ENCODE measurements at places on chromosomes 6 and 20.

DNA sequence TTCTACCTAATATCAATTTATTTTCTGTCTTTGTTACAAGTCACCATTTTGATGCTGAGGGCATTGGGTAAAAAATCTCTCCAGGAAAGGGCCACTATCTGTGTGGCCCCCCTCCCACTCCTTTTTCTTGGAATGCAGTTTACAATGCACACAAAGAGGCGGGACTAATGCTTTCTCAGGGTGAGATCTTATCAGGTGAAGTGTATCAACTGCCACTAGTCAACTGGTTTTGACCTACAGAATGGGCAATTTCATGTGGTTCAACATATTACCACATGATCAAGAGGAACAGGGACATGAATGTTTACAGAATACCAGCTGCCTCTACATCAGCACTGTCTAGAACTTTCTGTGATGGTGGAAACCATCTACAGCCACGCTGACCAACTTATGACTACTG, 3.7 kb downstream of the RRBP1 start:
- no peak for DNase-seq

- DNase-seq: no peak
Measured at GRCh38 chr6:122207794-122208193, 191.7 kb upstream of the HSF2 start.

GRCh38 chr20:11235058-11235457, 561.3 kb upstream of the JAG1 start:
- DNase-seq: no peak

- peak; percentile 6 for DNase-seq
Measured at GRCh38 chr6:127813699-127814027, 87.2 kb downstream of the THEMIS start.

DNA sequence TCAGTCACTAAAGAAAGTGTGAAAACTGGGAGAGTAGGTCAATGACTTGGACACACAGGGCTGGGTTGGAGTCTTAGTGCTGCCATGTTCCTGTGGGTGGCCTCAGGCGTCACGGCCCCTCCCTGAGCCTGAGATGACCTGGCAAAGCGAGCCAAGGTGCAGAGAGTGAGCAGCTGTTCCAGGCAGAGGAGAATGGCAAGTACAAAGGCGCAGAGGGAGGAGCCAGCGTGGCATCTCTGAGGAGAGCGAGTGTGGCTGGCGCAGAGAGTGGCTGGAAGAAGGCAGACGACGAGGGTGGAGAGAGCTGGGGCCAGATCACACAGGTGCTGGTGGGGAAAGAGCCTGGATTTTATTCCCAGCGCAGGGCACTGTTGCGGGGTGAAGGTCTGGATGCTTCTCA, 20.6 kb upstream of the CHMP4B start:
- no peak for DNase-seq

DNA sequence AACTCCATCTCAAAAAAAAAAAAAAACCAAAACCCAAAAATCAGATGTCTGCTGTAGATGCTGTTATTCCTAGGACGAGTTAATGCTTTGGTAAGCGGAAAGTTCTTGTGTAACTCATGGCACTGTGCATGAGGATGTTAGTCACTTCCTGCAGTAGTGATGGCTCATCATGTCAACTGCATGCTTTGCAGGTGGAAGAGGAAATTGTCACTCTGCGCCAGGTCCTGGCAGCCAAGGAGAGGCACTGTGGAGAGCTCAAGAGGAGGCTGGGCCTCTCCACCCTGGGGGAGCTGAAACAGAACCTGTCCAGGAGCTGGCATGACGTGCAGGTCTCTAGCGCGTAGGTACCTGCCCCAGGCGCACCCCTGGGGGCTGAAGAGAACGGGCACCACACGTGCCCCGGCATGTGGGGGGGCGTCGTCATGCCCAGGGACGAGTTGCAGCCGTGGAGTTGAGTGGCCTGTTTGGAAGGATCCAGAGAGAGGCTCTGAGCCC, 8.5 kb downstream of the TPD52L2 start:
- DNase-seq: peak; percentile 44

- DNase-seq: peak; percentile 19
Measured at GRCh38 chr6:119148098-119148824, 69.8 kb upstream of the FAM184A start.

DNA sequence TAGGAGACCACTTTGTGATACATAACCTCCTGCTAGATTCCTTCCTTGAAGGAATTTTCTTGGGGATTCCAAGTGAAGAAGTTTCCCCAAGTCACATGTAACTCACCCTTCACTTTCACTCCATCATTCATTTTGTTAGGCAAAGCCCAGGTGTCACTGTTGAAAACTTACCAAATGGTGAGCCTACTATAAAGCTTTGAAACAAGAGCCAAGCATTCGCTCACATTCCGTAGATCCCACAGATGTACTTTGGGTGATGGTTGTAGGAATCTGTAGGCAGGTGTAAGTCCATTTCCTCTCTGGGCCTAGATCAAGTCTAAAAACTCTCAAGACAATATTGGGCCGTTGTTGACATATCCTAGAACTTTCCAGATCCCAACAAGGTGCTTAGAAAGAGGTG, 74.1 kb downstream of the PRDM1 start:
- DNase-seq: no peak

DNA sequence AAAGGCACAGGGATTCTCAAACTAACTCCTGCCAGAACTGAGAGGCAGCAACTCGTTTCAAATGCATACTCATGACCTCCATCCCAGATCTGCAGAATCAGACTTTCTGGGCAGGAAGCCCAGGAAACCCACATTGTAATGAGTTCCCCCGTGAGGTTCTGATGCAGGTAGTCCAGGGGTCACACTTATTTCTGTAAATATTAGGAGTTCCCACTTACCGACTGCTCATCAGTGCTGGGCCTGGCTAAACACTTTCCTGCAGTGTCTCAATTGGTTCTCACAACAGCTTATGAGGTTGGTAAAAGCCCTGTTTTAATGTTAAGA, 11.6 kb downstream of the DUSP15 start:
- no peak for DNase-seq

DNA sequence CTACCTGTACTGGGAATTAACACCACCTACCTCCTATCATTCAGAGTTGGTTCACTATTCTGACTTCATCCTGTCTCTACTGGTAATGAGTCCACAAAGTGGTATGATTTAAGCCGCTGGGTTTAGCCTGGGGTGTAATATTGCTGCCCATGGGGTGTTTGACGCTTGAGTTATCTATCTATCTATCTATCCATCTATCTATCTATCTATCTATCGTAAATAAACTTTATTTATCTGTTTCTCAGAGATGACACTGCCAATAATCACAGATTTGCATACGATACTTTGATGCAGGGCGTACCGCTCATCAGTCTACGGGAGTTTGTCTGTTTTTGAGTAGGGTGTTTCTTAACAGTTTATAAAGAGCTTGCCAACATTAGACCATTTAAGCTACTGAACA, 73.6 kb upstream of the ZNF184 start:
- DNase-seq: no peak

DNA sequence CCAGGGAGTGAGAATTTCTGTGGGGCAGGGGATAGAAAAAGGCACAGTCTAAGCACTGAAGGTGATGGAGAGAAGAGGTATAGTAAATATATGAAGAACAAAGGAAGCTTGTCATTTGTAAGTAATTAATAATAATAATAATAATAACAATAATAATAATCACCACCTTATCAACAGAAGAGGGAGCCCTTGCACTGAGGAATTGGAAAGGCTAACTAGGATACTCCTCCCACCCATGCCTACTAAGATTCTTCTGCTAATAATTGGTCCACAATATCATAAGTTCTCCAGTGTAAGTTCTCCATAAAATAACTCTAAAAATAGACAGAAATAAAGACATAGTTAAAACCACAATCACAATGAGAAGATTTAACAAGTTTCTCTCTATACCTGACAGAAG, 912 bp upstream of the OR12D3 start:
- no peak for DNase-seq

- no peak for DNase-seq
Measured at GRCh38 chr6:64890609-64891008, 816.4 kb downstream of the EYS start.

DNA sequence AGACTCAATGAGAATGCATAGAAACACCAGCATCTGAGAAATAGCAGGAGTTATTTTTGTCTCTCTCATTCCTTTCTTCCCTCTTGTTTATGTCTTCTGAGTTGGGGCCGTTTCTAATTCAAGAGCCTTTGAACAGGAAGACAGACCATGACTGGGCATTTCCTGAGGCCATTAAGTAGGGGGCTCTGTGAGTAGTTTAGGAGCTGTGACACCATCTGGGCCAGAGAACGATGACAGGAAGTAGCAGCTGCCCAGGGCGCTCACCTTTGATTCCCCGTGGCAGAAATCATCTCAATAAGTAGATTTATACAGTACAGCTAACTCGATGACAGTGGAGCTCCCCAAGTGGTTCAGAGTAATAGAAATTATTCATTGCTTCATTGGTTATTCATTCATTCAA, 298.4 kb upstream of the PLN start:
- DNase-seq: no peak

GRCh38 chr6:139613496-139613895, 239.0 kb upstream of the CITED2 start:
- no peak for DNase-seq

- no peak for DNase-seq
Measured at GRCh38 chr20:8523684-8524083, 391.6 kb downstream of the PLCB1 start.

DNA sequence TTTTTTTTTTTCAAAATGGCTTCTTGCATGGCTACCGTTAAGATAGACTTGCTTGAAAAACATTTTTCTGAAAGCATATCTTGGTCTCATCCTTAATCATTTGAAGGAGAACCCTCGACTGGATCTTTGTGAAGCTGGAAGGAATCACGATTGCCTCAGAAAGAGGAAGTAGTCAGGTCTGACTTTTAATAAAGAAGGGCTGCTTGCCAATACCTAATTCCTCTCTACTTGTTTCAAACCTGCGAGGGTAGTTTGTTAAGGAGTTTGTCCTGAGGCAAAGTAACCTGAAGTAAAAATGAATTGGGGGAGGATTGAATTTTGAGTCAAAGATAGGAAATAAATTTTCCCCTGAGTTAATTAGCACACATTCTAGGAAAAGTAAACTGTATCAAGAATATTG, 288.1 kb upstream of the MAP3K7 start:
- DNase-seq: no peak

DNA sequence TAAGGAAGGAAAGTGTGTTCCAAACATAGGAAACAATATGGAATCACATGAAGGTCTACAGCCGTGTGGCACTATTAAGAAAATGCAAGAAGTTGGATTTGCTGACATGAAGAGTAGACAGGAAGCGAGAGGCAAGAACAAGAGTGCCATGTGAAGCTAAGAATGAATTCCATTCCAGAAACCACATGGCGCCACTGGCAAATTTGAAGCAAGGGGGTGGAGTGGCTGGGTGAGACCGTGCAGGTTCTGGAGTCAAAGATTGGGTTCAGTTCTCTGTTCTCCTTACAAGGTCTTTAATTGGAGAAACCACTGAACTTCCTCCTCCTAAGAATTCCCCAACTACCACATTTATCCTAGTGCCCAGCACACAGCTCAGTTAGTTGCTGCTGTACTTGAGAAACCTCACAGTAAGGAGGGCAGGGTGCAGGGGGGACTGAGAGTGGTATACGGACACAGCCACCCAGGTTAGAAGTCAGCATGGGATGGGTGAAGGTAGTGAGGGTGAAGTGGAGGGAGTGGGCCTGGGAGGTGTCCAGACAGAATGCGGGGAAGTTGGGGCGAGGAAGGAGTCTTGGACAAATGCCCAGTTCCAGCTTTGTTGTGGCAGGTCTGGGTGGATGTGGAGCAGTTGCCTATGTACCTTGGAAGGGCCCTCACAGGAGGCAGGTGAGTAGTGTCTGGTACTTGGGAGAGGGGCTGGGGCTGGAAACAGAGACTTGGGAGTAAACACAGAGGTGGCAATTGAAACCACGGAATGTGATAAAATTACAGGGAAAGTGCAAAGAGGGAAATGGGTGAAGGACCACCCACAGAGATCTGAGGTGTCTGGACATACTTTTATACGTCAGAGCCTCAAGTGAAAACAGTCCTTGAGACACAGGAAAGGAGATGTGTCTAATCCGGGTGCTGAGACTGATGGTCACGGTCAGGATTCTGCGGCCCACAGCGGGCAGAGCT, 14.3 kb downstream of the LYRM4 start:
- DNase-seq: no peak

GRCh38 chr6:141026504-141026903, 1106.2 kb upstream of the GJE1 start:
- no peak for DNase-seq

DNA sequence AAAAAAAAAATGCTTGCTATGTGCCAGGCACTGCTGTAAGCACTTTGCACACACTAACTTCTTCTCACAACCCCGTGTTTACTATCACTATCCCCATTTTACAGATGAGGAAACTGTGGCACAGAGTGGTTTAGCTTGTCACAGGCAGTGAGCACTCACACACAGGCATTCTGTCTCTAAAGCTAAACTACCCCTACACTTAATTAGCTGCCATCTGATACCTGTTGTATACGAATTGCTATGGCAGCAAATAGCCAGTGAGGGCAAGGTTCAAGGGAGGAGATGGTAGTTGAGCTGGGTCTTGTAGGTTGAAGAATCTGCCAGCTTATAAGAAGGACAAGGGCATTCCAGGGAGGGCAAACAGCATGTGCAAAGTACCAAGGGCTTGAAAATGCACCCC, 5.2 kb downstream of the TNNC2 start:
- DNase-seq: no peak

- no peak for DNase-seq
Measured at GRCh38 chr6:31945507-31946369, at the start of gene CFB. Gene CFB (plus strand): TSS chr6:31946095. CDS start chr6:31946222, 127 bp downstream.

DNA sequence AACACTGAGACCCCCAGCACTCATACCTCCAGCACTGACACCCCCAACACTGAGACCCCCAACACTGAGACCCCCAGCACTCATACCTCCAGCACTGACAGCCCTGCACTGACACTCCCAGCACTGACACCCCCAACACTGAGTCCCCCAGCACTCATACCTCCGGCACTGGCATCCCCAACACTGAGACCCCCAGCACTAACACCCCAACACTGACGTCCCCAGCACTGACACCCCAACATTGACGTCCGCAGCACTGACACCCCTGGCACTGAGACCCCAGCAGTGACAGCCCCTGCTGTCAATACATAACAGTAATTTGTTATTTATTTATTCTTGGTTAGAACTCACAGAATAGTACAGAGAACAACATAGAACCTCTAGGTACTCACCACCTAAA, 58.0 kb downstream of the ERMARD start:
- no peak for DNase-seq

GRCh38 chr6:95117236-95117635, 460.1 kb upstream of the MANEA start:
- DNase-seq: no peak

GRCh38 chr6:167831281-167831828, 4.6 kb downstream of the AFDN start:
- no peak for DNase-seq

DNA sequence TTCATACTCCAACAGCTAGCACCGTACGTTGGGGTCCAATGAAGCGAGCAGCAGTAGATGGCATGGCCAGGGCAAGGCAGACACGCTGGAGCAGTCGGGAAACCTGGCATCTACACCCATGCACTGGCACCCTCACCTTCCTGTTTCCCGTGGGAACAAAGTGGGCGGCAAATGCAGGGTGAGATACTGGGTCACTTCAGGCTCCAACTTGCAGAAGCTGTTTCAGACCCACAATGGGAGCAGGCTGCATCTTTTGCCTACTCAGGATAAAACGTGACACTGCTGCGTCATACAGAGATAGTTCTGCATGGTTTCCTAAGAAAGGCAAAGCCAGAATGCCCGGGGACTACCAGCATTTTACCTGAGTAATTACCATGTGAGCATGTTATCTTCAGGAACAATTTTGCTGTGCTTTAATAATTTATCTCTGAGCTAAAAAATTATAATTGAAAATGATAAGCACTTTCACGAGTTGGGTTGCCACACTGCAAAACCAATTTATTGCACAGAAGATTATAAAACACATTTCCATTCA, 10.9 kb upstream of the CD93 start:
- no peak for DNase-seq

GRCh38 chr20:8940326-8940725, 128.6 kb upstream of the PLCB4 start:
- no peak for DNase-seq
